ENCODE measurements at places on chromosomes 6 and 20.
A peak's percentile ranks its signal among the peaks of the same experiment; 100 is the strongest.

DNA sequence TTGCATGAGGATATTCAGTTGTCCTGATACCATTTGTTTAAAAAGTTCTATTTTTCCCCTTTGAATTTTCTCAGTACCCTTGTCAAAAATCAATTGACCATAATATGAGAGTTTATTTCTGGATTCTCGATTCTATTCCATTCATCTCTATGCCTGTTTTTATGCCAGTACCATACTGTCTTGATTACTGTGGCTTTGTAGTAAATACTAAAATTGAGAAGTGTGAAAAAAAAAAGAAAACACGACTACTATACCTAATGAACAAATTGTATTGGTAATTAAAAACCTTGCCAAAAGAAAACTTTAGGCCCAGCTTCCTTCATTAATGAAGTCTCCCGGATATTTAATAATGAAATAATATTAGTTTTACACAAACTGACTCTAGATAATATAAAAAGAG is 185.7 kb downstream of the TBC1D7 start:
- no peak for DNase-seq

DNA sequence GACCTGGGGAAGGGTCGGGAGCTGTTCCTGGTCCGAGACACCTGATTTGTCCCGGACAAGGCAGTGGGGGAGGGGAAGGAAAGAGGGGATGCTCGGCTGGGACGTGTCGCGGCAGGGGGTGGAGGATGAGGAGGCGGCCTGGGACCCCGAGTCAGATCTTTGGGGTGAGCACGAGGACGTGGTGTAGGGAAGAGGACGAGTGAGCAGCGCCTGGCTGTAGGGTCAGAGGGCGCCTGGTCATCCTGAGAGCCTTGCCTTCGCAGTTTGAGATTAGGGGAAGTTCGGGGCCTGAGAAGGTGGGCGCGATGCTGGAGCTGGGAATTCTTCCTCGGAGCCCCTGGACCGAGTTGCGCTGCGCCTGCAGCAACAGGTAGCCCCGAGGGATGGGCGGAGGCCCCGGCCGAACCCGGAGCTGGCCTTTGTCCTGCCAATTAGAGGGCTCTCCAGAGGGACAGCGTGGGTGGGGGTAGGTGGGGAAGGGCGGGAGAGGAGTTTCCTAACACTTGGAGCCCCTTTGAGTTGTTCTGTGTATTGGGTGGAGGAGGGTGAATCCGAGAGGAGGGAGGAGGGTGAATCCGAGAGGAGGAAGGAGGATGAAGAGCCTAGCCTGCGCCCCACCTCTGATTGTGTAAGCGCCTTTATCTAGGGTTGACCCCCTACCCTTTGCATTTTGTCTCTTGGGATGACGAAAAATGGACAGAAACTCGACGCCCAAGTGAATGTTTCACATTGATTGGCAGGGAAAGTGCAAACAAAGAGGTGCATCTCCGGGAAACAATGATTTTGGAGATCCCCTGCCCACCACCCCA is 72.0 kb downstream of the SOX4 start:
- no peak for DNase-seq

- no peak for DNase-seq
Observed at GRCh38 chr6:41561931-41562911, 16.0 kb downstream of the FOXP4 start.

DNA sequence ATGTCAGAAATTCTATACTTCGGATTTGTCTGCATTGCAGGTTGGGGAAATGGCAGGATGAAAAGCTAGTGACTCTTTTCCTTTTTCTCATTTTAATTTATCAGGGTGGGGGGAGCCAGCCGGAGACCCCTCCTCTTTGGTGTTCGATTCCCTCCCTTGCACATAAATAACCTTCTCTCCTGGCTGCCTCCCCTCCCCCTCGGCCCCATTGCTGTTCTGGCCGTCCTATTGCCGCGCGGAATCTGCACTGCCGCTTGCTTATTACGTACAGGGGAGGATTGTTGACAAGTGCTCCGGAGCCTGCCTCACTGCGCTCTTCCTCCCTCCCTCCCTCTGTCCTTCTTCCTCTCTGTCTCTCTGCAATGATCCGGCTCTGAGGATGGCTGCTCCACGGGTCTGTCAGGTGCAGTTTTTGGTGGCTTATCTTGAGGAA is 154.7 kb downstream of the JARID2 start:
- DNase-seq: no peak

GRCh38 chr6:53659458-53659857 is 6.1 kb downstream of the KLHL31 start:
- no peak for DNase-seq

- DNase-seq: no peak
Observed at GRCh38 chr6:13794184-13794583, 20.2 kb downstream of the MCUR1 start.

GRCh38 chr6:127869772-127870404 is 31.0 kb downstream of the THEMIS start:
- DNase-seq: no peak

DNA sequence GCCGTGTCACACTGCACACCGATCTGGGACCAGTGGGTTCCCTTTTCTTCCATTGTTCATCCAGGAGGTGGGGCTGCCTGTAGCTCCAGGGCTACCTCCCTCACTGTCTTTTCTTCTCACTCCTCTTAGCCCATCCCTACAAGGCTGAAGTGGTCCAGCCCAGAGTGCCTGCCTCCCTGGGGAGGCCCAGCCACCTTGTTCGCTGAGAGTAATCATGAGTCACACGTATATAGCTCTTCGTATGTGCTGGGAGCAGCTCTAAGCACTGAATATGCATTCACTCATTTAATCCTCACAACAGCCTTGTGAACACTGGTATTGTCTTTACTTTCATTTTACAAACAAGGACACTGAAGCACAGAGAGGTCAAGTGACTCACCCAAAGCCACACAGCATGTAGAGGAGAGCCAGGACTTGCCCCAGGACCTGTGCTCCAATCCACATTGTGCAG is 14.7 kb upstream of the CCDC167 start:
- DNase-seq: no peak

GRCh38 chr6:87807475-87807874 is 105.4 kb upstream of the AKIRIN2 start:
- no peak for DNase-seq

GRCh38 chr6:101918471-101918870 is 525.0 kb downstream of the GRIK2 start:
- DNase-seq: no peak

- no peak for DNase-seq
Observed at GRCh38 chr6:152905551-152906299, 77.1 kb downstream of the FBXO5 start.

DNA sequence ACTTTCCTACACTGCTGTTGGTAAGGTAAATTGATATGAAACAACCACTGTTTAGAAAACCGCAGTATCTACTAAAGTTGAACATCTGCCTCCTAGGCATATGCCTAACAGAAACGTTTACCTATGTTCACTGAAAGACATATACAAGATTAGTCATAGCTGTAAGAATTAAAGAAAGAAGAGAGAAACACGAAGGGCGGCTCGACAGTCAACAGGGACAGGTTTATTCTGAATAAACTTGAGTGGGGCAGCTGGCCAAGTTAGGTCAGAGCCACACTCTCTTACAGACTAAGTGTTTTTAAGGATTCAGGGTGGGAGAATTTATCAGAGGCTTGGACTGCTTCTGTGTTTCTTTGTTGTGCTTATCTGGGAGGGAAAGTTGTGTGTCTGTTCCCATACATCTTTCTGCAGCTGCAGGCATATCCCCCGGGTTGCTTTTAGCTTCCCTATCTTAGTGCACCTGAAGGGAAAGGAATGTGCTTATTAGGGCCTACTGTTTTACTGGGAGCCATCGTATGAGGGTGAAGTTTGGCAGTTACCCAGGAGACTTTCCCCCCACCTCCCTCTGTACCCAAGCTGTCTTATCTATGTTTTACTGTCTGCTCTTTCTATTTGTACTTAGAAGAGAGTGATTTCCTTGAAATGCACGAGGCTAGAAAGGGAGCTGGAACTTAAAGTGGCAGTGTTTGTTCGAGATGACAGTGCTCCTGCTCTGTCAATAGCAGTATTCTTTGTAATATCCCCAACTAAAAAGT is 20.4 kb downstream of the PROCR start:
- no peak for DNase-seq

GRCh38 chr20:19807191-19807945 is 49.3 kb downstream of the RIN2 start:
- DNase-seq: no peak

- no peak for DNase-seq
Observed at GRCh38 chr20:10427060-10427692, 6.8 kb downstream of the MKKS start.

- DNase-seq: no peak
Observed at GRCh38 chr20:37934634-37935375, 31.9 kb downstream of the VSTM2L start.

DNA sequence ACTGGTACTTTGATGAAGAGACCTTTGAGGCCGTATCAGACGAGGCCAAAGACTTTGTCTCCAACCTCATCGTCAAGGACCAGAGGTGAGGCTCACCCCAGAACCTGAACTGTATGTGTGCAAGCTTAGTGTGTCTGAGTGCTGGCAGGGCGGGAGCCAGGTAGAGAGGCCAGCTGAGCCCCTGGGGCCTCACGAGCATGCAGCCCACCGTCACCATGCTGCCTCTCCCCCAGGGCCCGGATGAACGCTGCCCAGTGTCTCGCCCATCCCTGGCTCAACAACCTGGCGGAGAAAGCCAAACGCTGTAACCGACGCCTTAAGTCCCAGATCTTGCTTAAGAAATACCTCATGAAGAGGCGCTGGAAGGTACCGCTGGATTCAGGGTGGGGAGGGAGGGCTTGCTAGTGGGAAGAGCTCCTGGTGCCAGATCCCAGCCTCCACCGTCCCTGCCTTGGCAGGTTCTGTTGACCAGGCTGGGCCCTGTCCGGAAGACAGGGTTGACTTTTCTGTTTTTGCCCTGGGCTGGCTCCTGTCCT is 12.7 kb downstream of the MYLK2 start:
- DNase-seq: no peak

DNA sequence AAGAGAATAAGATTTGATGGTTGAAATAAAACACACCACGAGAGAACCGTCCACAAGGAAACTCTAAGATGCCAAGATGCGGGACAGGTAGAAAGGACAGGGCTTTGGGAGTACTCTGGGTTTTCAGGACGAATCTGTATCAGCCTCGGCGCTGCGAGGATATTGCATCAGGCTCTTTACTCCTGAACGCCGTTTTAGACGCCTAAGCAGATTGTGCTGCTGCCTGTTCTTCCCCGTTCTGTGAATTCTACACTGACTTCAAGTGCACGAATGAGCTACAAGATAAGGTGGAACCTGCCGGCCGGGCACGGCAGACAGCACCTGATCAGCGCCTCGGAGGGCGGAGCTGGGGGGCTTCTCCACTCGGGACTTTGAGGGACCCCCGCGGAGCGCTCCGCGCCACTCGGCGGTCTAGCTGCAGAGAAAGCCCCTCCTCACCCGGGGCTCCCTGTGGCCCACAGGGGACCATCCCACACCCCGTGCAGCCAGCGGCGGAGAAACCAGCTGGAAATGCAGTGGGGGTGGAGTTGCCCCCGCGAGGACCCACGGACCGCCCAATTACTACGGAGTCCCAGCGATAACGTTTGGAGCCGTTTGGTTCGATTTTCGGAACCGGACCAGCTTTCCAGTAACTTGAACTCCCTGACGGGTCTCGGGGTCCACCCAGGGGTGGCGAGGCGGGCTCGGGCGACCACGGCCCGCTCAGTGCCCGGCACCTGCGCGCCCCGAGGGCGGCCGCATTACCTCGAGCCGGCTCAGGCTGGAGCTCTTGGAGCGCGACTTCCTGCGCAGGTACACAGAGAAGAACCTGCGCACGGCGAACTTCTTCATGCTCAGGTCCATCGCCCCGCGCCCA is 646 bp downstream of the RPS6KA2 start:
- peak; percentile 15 for DNase-seq

GRCh38 chr6:164291224-164291623 is 876.7 kb downstream of the QKI start:
- no peak for DNase-seq

DNA sequence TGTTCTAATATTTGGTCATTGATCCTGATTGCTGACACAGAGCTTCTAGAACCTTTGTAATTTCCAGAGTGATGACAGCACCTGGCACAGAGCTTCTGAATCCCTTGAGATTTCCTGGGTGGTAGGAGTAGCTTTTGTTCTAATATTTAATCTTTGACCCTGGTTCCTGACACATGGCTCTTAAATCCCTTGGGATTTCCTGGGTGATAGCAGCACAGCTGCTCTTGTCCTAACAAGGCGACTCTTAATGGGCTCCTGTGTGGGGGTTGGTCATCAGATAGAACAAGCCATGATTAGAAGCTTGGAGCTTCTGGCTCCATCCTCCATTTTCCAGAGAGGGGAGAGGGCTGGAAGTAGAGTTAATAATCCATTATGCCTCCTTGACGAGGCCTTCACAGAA is 18.4 kb downstream of the GMPR start:
- DNase-seq: no peak

DNA sequence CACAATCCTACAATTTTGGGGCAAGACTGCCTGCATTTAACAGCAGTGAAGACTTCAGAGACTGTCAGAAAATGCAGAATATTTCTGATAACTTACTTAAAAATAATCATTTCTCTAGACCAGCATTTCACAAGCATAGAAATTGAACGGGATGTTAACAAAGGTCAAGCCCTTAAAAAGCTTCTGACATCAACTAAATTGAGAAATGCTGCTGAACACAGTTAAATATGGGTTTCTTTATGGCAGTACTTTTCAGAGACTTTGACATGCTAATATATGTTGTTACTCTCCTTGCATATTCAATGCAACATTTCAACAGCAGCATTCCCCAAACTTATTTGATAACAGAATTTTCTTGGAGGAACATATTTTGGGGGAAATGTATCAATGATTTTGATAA is 84.5 kb downstream of the KIF13A start:
- no peak for DNase-seq

DNA sequence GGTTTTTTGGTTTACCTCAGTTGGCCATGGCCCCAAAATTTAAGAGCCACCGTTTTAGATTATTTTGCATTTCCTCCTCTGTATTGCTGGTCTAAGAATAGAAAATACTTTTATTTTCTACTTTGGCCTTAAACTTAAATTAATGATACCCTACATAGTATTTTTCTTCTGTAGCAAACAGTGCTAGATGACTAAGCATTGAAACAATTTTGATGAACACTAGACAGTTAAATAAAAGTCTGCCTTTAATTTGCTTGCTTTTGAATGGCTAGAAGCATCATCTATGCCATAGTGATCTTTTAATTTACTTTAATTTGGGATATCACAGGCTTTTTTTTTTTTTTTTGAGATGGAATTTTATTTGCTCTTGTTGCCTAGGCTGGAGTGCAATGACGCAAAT is 106.4 kb downstream of the CD109 start:
- DNase-seq: no peak

- DNase-seq: no peak
Observed at GRCh38 chr6:16432075-16433032, 194.0 kb downstream of the GMPR start.

- peak; percentile 36 for DNase-seq
Observed at GRCh38 chr20:45406260-45407066, 1.6 kb upstream of the DBNDD2 start.

DNA sequence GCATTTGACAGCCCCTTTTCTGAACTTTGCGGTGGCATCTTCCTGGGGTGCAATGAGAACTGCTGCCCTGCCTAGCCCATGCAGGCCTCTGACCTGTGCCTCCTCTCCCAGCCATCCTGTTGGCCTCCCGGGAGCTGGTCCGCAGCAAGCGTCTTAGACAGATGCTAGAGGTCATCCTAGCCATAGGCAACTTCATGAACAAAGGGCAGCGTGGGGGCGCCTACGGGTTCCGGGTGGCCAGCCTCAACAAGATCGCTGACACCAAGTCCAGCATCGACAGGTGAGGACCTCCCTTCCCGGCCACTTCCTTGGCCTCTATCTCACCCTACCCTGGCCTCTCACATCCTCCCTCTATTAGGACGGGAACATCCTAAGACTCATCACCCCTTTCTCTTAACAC is 37.6 kb downstream of the MOCS1 start:
- no peak for DNase-seq
